Fibroblast of the aortic adventitia (primary cell): ENCODE measurements at places on chromosomes 2 and 18.
A peak's percentile ranks its signal among the peaks of the same experiment; 100 is the strongest.

DNA sequence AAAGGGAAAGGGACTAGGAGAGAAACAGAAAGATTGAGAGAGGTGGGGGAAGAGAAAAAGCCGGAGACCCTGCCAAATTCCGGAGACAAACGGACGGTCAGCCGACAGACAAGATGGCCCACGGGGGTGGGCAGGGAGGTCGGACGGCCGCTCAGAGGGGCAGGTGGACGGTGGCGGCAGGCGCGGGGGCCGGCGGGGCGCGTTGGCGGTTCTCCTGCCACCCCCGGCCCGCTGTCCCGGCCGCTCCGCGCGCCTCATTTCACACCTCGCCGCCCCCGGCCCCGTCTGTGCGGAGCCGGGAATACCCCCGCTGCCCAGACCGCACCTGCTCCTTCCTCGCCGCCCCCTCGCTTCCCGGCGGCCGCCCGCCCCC is 935 bp downstream of the SLC30A3 start:
- no peak for DNase-seq

DNA sequence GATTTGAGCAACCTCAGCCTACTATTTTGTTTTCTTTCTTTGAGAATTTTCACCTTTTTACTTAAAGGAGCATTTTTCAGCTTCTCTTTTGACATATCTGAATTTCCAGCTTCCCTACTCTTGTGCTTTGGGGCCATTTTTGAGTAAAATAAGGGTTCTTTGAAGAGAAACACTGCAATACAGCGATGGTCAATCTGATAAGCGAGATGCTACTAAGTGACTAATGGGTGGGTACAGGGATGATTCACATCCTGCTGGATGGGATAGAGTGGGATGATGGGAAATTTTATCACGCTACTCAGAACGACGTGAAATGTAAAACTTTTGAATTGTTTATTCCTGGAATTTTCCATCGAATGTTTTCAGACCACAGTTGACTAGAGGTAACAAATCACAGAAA is 211.5 kb downstream of the TMEM247 start:
- DNase-seq, result peak; percentile 60

GRCh38 chr2:241379481-241380480 is 23.7 kb downstream of the FARP2 start:
- DNase-seq, result peak; percentile 81

DNA sequence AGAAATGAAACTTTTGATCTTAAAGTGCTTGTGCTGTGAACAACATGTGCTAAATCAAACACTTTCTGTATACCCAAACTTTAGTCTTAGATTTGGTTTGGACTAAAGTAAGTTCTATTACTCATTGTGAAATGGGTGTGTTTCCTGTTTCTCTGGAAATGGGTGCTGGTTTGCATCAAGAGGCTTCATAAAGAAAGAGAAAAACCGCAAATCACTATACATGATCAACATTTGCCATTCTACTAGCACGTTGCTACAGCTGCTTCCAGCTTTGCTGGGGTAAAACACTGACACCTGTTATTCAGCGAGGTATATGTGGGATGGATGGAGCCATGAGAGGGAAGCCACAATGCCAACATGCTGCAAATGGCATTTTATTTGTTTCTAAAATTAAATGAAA is 547.0 kb upstream of the ACVR2A start:
- DNase-seq, result no peak

DNA sequence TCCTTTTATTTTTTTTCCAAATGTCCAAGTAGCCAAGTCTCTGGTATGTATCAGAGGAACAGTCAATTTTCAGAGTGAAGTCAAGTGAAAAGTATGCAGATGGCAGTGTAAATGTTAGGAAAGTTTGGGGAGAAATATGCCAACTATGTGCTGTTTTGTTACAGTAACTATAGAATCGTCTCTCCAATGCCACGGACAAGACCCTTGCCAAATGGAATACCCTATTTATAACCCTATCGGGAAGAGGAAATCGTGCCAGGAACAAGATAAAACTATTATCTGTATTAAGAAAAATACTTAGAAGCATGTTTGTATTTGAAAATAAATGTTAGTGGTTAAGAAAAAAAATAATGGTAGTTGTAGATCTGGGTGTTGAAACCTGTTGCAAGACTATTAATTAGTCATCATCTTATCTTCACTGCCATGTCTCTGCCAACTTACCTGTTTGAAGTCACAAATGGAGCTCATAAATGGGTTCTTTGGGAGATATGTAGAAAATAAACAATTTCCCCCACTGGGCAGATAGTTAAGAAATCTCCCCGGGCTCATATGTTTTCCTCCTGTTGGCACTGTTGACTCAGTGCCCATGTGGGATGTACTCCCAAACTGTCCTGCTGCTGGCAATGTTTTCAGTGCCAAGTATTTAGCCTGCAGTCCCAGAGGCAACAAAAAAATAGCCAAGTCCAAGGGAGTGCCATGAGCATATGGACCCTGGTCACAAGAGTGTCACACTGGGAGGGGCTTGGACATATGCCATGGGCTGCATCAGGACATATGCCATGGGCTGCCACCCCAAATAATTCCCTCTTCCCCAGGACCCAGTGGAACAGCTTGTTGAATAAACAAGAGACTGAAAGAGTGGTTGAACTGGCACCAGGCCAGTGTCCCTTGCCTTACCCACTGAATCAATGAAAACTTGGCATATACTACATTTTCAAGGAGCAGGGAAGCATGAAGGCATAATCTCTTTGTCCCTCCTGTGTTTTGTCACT is 366.9 kb downstream of the OSR1 start:
- DNase-seq, result peak; percentile 98
